Ascending aorta (tissue), 2 donors: ENCODE measurements at places on chromosomes 11 and 22.

DNA sequence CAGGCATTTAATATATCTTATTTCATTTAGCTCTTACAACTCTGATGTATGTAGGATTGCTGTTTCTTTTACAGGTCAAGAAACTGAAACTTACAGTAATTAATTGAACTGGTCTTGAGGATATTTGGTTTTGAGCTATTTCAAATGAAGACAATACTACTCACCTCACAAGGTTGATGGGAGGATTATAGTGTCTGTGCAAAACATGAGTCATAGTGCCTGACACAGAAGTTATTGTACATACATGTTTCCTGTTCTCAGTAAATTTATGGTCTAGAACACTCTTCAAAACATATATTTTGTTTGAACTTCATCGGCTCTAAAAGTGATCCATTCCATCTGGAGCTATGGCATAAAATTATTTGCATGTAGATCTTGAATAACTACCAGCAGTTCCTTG lies 61.9 kb downstream of the CECR2 start:
- no peaks in the 10 kb centered on the region for H3K27me3 ChIP-seq
- no peak overlapping the region for H3K27ac ChIP-seq
- H3K4me1 ChIP-seq = no peaks in the 10 kb centered on the region

DNA sequence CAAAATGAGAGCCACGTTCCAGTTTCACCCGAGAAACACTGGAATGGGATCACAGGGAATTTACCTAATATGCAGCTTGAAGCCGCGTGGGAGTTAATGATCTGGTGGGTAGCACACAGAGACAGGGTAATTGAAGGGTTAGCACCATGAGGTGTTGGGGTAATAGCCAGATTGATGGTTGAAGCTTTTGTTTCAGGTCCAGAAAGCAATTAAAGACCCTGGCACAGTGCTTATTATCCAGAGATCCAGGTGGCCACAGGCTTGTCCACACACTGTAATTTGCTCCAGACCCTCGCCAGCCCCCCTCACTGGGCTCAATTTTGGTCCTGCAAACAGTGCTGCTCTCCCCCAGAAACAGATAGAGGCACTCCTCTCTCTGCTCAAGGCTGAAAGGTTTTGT lies 282.5 kb upstream of the ISX start:
- no peak overlapping the region for H3K27ac ChIP-seq
- H3K4me1 ChIP-seq = no peaks in the 10 kb centered on the region
- H3K27me3 ChIP-seq = no peaks in the 10 kb centered on the region
- no peak overlapping the region for H3K4me3 ChIP-seq
- no peaks in the 10 kb centered on the region for H3K36me3 ChIP-seq

DNA sequence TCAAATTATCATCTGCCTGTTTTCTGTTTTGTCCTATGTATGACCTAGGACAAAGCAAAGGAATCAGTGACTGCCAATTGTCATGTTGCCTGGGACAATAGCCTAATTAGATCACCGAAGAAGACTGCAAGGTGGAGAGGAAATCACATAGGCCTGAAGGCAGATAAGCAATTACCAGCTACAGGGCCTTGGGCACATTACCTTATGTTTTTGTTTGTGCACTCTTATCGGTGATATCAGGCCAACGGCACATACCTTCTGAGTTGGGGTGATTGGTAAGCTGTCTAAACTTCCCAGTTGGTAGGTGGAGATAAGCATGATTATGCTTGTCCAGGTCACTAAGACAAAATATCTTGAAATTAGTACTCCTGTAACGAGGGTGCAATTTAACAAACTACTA lies 58.1 kb upstream of the FAM181B start:
- no peak overlapping the region for H3K4me3 ChIP-seq
- no peak overlapping the region for H3K27ac ChIP-seq

DNA sequence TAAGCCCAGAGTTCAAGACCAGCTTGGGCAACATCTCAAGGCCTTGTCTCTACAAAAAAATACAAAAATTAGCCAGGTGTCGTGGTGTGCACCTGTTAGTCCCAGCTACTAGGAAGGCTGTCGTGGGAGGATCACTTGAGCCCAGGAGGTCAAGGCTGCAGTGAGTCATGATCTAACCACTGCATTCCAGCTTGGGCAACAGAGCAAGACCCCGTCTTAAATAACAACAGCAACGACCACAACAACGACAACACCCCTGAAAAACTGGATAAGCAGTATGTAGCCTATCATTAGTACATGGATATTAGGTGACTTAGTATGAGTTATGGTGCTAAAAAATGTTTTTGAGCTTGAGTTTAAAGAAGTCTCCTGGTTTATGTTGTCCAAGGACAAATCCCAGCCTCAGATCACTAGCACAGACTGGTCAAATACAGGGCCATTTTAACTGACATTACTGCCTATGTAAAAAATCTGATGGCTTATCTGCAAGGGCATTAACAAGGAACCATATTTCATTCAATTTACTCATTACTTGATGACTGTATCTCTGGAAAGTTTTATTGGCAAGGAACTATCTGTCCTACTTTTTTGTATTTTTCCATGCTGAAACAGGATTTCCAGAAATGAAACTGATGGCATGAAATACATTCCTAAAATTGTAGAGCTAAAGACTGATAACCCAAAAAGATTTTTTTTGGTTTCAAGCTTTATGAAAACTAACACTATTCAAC lies 23.4 kb downstream of the C2CD3 start:
- no peak for DNase-seq
- no peaks in the 10 kb centered on the region for H3K36me3 ChIP-seq
- H3K27ac ChIP-seq = no peak overlapping the region
- H3K4me3 ChIP-seq = no peak overlapping the region

GRCh38 chr11:95088946-95089619 lies 563 bp upstream of the ENDOD1 start:
- peak overlapping the region; percentile 94 for H3K27ac ChIP-seq
- H3K4me1 ChIP-seq = peaks cover 8% of the 10 kb centered on the region
- no peaks in the 10 kb centered on the region for H3K36me3 ChIP-seq
- H3K27me3 ChIP-seq = no peaks in the 10 kb centered on the region
- peak overlapping the region; percentile 82 for H3K4me3 ChIP-seq

- no peaks in the 10 kb centered on the region for H3K27me3 ChIP-seq
- no peak for DNase-seq
- H3K27ac ChIP-seq = peak overlapping the region; percentile 17
- H3K4me1 ChIP-seq = no peaks in the 10 kb centered on the region
- peaks cover 24% of the 10 kb centered on the region for H3K36me3 ChIP-seq
Measured at GRCh38 chr11:74923125-74923524, 25.8 kb downstream of the XRRA1 start.

DNA sequence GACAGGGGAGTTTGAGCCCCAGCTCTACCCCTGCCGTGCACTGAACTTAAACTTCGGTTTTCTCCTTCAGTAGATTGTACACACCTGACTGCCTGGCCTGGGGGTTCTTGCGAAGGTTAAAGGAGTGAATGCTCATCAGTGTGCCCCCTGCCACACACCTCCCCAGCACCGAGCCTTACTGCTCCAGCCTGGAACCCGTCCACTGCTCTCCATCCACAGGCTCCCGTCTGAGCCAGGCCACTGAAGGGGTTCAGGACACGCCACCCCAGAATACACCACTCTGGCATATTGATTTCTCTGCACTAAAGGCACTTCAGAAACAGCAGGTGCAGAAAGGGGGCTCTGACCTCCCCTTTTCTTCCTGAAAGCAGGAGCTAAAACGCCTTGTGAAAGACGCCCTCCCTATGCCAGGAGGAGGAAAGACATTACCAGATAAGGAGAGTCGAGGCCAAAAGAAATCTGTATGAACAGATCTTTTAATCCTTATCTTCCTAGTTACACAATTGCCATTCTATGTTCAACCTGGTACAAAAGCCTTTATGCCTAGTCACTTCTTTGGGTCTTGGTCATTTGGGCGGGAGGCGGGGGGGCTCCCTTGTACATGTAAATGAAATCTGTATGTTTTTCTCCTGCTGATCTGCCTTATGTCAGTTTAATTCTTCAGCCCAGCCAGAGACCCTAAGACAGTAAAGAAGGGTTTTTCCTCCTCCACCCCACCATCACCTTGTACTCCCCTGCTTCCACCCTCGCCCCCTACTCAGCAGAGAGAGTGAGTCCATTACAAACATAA lies 1.9 kb upstream of the SSTR3 start:
- no peaks in the 10 kb centered on the region for H3K27me3 ChIP-seq
- DNase-seq = no peak

- H3K4me1 ChIP-seq = no peaks in the 10 kb centered on the region
- no peak for DNase-seq
- peaks cover 56% of the 10 kb centered on the region for H3K36me3 ChIP-seq
- no peak overlapping the region for H3K4me3 ChIP-seq
Measured at GRCh38 chr11:93757301-93757700, 15.8 kb downstream of the C11orf54 start.

- DNase-seq = no peak
- peaks cover 25% of the 10 kb centered on the region for H3K27me3 ChIP-seq
- H3K27ac ChIP-seq = no peak overlapping the region
Measured at GRCh38 chr11:555780-556661, 4.5 kb downstream of the LMNTD2 start.

GRCh38 chr11:73990730-73991129 lies 8.1 kb upstream of the UCP2 start:
- H3K27me3 ChIP-seq = no peaks in the 10 kb centered on the region
- DNase-seq = no peak
- H3K4me1 ChIP-seq = no peaks in the 10 kb centered on the region
- no peak overlapping the region for H3K4me3 ChIP-seq
- no peaks in the 10 kb centered on the region for H3K36me3 ChIP-seq

GRCh38 chr11:122163053-122163819 lies 47.2 kb upstream of the BLID start:
- H3K4me1 ChIP-seq = peaks cover 13% of the 10 kb centered on the region
- H3K27me3 ChIP-seq = no peaks in the 10 kb centered on the region
- H3K27ac ChIP-seq = peak overlapping the region; percentile 94
- H3K4me3 ChIP-seq = no peak overlapping the region
- no peak for DNase-seq
- H3K36me3 ChIP-seq = no peaks in the 10 kb centered on the region

- peak; percentile 51 for DNase-seq
- H3K4me1 ChIP-seq = no peaks in the 10 kb centered on the region
- no peak overlapping the region for H3K27ac ChIP-seq
- H3K4me3 ChIP-seq = no peak overlapping the region
Measured at GRCh38 chr22:48889887-48890692, 937.6 kb downstream of the BRD1 start.

- no peak overlapping the region for H3K4me3 ChIP-seq
- H3K27ac ChIP-seq = no peak overlapping the region
- H3K4me1 ChIP-seq = peaks cover 8% of the 10 kb centered on the region
- no peaks in the 10 kb centered on the region for H3K36me3 ChIP-seq
Measured at GRCh38 chr11:625636-626268, 997 bp upstream of the CDHR5 start.

DNA sequence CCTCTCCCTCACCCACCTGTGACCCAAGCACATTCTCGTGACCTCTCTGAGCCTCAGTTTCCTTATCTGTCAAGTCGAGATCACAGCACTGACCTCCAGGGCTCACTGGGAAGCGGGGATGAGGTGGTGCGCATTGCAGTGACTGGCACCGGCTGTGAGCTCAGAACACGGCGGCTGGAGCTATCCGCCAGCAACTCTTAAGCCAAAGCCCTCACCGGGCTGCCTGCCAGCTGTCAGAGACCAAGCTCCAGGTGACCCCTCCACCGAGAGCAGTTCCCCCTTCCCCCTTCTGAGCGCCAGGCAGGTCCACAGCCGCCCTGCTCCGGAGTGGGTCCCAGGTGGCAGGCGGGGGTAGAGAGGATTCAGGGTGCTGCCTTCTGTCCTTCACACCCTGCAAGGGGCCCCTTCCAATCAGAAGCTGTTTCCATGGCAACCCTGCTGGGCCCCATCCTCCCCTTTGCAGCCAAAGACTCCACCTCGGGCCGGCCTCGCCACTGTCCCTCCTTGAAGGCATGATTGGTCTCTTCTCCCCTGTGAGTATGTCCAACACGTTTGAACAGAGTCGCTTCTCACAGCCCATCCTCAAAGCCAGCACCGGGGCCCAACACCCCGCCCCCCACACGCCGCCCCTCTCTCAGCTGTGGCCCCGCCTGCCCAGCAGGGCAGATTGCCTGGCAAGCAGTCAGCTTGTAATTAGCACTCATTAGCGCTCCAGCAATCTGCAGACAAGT lies 98.7 kb downstream of the WNT7B start:
- DNase-seq = peak; percentile 39
- H3K4me1 ChIP-seq = no peaks in the 10 kb centered on the region
- no peaks in the 10 kb centered on the region for H3K27me3 ChIP-seq
- H3K27ac ChIP-seq = no peak overlapping the region

- H3K27ac ChIP-seq = no peak overlapping the region
- no peaks in the 10 kb centered on the region for H3K27me3 ChIP-seq
- no peaks in the 10 kb centered on the region for H3K36me3 ChIP-seq
- DNase-seq = no peak
- H3K4me1 ChIP-seq = no peaks in the 10 kb centered on the region
Measured at GRCh38 chr11:5831196-5831829, 10.4 kb downstream of the OR52E6 start.

GRCh38 chr11:79078999-79079398 lies 361.8 kb downstream of the TENM4 start:
- no peak overlapping the region for H3K27ac ChIP-seq
- H3K27me3 ChIP-seq = no peaks in the 10 kb centered on the region
- H3K36me3 ChIP-seq = no peaks in the 10 kb centered on the region
- DNase-seq = no peak
- no peak overlapping the region for H3K4me3 ChIP-seq
- H3K4me1 ChIP-seq = peaks cover 2% of the 10 kb centered on the region

DNA sequence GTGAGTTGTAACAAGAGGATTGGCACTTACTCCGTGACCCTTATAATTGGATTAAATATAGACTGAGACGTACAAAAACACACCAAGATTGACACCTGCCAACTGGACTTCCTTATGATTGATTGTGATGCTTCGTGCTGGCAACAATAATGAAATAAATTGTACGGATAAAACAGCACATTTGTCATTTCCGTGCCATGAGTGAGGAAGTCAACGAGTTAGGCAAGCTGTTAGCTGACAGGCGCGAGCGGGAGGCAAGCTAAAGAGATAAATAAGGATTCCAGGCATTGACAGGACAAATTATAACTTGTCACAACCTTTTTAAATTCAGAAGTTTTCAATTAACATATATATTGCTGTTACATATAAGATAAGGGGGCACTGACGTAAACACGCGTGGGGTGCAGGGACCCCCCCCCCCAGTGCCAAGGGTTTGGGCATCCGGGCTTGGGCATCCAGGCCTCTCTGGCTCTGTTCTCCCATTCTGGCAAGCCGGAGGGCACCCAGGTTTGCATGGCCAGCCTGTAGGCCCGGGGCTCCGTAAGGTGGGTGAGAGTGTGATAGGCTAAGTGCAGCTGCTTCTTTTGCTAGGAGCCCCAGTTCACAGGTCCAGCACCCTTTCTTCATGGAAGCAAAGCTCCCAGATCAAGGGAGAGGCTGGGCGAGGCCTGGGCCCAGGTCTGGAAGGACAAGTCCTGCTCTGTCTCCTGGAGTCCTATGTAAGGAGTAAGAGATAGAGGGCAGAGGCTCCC lies 11.2 kb upstream of the PAX6 start:
- peaks cover 44% of the 10 kb centered on the region for H3K27me3 ChIP-seq
- no peaks in the 10 kb centered on the region for H3K36me3 ChIP-seq
- no peak overlapping the region for H3K27ac ChIP-seq
- no peak for DNase-seq
